PC-9 (cell line): ENCODE measurements at places on chromosomes 11 and 22.

- no peak for DNase-seq
Observed at GRCh38 chr11:36356201-36356600, 60.1 kb downstream of the PRR5L start.

DNA sequence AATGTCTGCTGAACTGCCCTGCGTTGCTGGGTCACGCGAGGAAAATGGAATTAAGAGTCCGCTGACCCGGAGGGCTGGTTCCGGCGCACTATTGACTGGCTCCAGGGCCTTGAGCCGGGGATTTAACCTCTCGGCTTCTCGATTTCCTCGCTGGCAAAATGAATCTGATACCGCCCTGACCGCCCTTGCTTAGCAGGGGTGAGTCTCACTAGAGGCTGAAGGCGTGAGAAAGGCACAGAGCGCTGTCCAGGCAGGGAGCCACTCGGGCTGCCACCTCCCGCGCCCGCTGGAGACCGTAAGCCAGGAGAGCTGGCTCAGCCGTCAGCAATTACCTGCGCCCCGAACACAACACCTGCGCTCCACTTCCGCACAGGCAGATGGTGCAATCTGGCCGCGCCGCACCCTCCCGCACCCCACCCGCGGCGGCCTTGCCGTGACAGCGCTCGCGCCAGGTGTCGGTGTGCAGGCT is 65.6 kb downstream of the BUD13 start:
- DNase-seq: no peak

DNA sequence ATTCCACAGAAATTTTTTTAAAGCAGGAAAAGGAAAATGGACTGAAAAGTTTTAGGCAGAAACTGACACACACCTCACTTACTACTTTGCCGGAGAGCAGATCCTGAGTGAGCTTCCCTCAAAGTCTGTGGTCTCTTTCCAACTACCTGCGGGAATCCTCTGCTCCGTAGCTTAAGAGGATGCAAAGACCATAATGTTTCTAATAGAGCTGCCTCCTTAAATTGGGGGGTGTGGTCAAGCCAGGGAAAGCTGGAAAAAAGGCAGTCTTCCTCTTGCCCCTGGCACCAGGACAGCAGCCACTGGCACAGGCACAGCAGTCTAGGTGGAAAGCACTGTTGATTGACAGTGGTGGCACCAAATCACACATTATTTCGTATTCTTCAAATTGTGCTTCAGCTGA is at the start of gene ETS1:
Gene ETS1, minus strand, starts transcription at position 144 of the 400 bp plus-strand sequence. CDS start 14,428 bp downstream, outside the sequence.
- peak; percentile 12 for DNase-seq

GRCh38 chr11:66045177-66045639 is 3.8 kb downstream of the GAL3ST3 start:
- peak; percentile 70 for DNase-seq

GRCh38 chr22:22207845-22208564 is 36.6 kb upstream of the VPREB1 start:
- peak; percentile 54 for DNase-seq

DNA sequence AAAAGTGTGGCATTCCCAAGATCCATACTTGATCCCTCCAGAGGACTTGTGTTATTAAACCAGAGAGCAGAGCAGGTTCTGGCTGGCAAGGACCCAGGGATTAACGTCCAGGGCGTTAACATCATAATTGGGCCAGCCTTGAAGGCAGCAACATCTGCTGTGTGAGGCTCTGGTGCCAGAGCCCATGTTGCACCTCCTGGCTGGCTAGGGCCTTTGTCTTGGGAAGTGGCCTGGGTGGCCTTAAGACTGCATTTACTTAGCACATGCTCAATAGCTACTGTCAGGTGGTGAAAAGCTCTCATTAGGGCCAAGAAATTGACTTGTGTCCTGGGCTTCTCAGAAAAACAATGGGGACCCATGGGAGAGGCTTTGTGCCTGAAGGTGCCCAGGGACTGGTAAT is 66.6 kb downstream of the CACNG2 start:
- no peak for DNase-seq

DNA sequence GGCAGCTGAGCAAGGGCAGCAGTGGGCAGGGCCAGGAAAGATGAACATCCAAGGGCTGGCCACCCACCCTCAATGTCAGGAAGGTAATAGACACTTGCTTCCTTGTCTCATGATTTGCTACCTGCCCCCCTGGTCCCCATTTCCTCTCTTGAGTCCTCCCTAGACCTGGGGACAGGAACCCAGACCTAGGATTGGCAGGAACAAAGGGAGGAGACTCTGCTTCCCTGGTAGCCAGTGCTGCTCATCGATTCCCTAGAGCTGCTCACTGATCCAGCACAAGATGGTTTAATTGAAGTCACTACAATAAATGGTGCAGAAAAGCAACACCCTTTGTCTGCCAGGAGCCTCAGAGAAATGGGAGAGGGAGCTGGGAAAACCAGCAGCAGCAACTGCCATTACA is 67.8 kb upstream of the CHST1 start:
- DNase-seq: no peak

DNA sequence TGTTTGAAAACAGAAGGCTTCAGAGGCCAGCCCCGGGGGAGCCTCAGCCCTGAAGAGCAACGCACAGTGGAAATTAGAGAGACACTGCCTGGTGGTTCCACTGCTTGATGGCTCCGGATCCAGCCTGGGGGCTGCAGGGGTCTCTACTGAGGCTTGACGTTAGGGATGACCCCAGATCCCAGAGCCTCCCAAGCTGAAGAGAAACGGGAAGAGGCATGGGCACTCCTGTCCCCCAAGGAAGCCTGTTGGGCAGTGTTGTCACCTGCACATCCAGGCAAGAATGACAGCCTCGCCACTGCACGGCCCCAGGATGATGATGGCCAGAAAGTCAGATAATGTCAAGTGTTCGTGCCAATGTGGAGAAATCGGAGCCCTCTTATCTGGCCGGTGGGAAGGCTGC is 56.8 kb upstream of the FGF3 start:
- DNase-seq: no peak

GRCh38 chr11:68213135-68213515 is at the start of gene KMT5B:
Gene KMT5B, minus strand, starts transcription at chr11:68213296. Its CDS starts 23,220 bp downstream, at chr11:68190076.
- DNase-seq: no peak

- DNase-seq: no peak
Observed at GRCh38 chr11:56404393-56404792, 8.1 kb upstream of the OR5AL1 start.

DNA sequence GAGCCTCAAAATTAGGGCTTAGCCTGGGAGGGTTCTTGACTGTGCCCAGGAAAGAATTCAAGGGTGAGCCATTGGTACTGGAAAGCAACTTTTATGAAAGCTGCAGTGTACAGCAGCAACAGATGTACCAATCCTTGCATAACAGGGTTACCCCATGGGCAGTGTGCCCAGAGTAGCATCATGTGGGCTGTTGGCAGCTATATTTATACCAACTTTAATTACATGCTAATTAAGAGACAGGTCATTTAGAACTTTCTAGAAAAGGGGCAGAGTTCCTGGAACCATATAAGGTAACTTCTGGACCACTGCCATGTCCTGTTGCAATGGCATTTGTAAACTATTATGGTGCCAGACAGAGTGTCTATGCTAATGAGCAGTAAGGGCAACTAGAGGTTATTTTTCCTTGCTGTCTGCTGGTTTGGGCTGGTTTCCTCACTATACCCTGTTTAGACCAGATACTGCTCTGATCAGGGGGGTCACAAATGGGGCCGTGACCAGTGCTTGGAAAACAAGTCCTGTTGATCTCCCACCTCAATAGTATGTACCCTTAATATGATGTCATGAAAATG is 1120.5 kb upstream of the RAG2 start:
- no peak for DNase-seq

DNA sequence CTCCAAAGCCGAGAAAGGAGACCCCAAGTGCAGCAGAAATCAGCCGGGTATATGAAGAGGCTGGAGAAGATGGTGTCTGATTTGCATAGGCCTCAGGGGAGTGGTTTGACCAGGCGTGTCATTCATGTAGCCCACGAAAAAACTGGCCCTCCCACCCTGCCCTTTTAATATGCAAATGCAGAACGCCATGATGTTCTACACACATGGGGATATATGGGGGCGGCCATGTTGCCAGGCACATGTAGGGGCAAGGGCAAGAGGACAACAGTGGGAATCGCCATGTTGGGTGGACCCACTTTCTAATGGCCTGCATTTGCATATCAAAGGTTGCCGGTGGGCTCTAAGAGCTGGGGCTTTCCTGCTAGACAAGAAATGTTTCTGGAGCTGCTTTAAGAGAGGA is 86.4 kb downstream of the ISX start:
- DNase-seq: no peak

GRCh38 chr11:126507646-126508045 is 152.2 kb downstream of the ST3GAL4 start:
- DNase-seq: no peak

- no peak for DNase-seq
Observed at GRCh38 chr22:26045860-26046259, 123.4 kb upstream of the SEZ6L start.

GRCh38 chr11:73797457-73797856 is 9.8 kb downstream of the MRPL48 start:
- no peak for DNase-seq

GRCh38 chr22:17739196-17739975 is 34.9 kb downstream of the BID start:
- DNase-seq: no peak

- no peak for DNase-seq
Observed at GRCh38 chr11:99098751-99099150, 78.0 kb downstream of the CNTN5 start.

- no peak for DNase-seq
Observed at GRCh38 chr11:93772123-93772522, 12.0 kb upstream of the MED17 start.

DNA sequence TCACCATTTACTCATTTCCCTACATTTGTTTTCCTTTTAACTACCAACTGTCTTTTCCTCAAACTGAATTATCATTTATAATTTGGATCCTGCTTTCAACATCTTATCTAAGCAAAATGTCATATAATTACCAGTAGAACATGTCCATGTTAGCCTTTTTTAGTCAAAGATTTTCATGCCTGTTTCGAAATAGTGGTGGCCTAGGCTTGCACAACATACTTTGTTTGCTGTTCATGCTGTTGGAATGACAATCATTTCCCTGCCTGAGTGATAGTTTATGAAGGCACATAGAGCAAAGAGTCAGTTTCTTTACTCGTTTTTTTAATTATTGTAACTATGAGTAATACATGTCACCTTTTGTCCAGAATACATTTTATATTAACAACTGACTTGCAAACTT is 144.3 kb upstream of the ANO3 start:
- DNase-seq: peak; percentile 18

DNA sequence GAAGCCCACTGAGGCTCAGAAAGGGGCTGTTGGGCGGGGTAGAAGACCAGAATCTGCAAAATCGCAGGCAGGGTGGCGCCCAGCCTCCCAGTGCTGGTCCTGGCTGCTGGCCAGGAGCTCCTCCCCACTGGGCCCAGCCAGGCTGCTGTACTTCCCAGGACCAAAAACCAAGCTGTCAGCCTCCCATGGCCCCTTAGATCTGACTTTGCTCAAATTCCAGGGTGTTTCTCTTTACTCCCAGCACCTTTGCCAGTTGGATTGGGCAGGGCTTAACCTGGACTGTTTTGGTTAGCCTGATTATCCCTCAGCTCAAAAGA is 44.2 kb upstream of the WEE1 start:
- no peak for DNase-seq

DNA sequence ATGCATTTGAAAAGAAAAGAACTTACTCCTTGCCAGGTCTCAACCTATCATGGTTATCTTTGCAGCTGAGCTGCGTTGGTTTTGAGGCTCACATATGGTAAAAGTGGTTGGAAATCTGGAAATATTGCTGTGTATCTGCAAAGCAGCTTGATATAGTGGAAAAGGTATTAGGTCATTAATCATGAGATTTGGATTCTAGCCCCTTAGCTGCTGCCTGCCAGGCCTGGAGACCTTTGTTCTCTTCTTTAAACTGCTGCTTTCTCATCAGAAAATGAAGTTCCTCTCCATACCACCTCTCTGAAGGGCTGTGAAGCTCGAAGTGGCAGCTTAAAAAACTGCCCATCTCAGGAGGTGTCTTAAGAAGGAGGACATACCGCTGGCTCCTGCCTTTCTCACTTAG is 5.7 kb downstream of the PPARA start:
- no peak for DNase-seq

DNA sequence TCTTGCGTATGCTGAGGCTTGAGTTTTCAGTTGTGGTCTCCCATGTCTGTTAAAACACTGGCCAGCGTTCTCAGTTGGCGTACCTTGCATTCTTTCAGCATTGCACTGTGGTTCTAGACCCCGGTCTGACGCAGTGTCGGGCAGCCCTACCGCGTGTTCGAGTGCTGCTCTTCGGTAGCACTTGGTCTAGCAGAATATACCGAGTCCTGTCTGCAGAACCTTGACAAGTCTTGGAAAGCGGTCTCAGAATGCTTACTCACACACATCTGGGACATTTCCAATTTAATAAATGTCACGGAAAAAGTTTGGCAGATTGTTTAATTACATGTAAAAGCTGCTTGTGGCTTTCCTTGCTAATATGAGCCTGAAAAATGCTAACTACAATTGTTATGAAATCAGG is 32.6 kb downstream of the PPFIA1 start:
- no peak for DNase-seq

DNA sequence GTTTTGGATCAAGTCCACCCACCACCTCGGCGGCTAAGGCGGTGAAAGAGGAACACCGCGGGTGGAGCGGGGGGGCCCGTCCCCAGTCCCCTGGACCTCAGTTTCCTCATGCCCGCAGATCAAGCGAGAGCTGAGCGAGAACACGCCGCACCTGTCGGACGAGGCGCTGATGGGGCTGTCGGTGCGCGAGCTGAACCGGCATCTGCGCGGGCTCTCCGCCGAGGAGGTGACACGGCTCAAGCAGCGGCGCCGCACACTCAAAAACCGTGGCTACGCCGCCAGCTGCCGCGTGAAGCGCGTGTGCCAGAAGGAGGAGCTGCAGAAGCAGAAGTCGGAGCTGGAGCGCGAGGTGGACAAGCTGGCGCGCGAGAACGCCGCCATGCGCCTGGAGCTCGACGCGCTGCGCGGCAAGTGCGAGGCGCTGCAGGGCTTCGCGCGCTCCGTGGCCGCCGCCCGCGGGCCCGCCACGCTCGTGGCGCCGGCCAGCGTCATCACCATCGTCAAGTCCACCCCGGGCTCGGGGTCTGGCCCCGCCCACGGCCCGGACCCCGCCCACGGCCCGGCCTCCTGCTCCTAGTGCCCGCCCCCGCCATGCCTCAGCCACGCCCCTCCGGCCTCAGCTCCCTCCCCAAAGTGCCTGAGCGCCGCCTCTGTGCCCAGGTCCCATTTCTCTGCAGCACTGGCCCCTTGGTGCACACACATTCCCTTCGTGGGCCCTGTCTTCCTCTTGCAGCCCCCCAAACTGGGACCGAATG is 12.7 kb downstream of the MAFF start:
- no peak for DNase-seq

- DNase-seq: no peak
Observed at GRCh38 chr11:61577383-61578118, 3.3 kb downstream of the SYT7 start.

DNA sequence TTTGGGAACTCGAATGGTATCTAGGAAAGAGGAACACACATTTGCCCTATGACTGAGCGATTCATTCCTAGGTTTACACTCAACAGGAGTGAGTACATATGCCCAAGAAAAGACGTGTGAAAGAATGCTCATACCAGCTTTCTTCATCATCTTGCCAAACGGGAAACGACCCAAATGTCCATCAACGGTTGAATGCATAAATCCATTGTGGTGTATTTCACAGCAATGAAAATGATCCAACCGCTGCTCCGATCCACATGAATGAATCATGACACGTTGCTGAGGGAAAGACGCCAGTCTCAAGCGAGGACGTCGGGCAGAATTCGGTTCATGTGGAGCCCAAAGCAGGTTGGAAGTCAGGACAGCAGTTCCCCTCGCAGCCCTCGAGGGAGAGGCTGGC is 71.5 kb downstream of the CYTH4 start:
- peak; percentile 59 for DNase-seq

- DNase-seq: no peak
Observed at GRCh38 chr11:26719289-26719973, 2.4 kb downstream of the SLC5A12 start.
